Type B pancreatic cell (in vitro differentiated cells): ENCODE measurements at places on chromosomes 1 and 21.

GRCh38 chr1:154154534-154155191 is at the start of gene NUP210L:
NUP210L (minus strand) TSS chr1:154155073.
- peaks cover 7% of the 10 kb centered on the region for H3K4me1 ChIP-seq
- H3K27ac ChIP-seq, result peak within 1 kb of the TSS; percentile 46
- peaks cover 22% of the 10 kb centered on the region for H3K36me3 ChIP-seq
- H3K27me3 ChIP-seq, result no peaks in the 10 kb centered on the region

- H3K4me1 ChIP-seq, result peaks cover 27% of the 10 kb centered on the region
- H3K27ac ChIP-seq, result no peak overlapping the region
- H3K4me3 ChIP-seq, result no peak overlapping the region
- no peaks in the 10 kb centered on the region for H3K27me3 ChIP-seq
Measured at GRCh38 chr21:39800311-39800710, 55.3 kb downstream of the IGSF5 start.

GRCh38 chr1:157086299-157086698 is 13.3 kb downstream of the ETV3L start:
- no peaks in the 10 kb centered on the region for H3K27me3 ChIP-seq
- DNase-seq, result no peak
- no peak overlapping the region for H3K4me3 ChIP-seq
- H3K4me1 ChIP-seq, result peaks cover 12% of the 10 kb centered on the region
- H3K36me3 ChIP-seq, result no peaks in the 10 kb centered on the region
- H3K27ac ChIP-seq, result no peak overlapping the region

GRCh38 chr1:112267929-112268328 is 128.1 kb upstream of the CTTNBP2NL start:
- H3K27ac ChIP-seq, result no peak overlapping the region
- no peak overlapping the region for H3K4me3 ChIP-seq
- H3K27me3 ChIP-seq, result peaks cover 34% of the 10 kb centered on the region
- no peak for DNase-seq
- H3K36me3 ChIP-seq, result no peaks in the 10 kb centered on the region

- DNase-seq, result no peak
- H3K27ac ChIP-seq, result no peak overlapping the region
- no peaks in the 10 kb centered on the region for H3K4me1 ChIP-seq
- peaks cover 13% of the 10 kb centered on the region for H3K36me3 ChIP-seq
Measured at GRCh38 chr1:27290581-27290980, 31.4 kb upstream of the TMEM222 start.
